ENCODE measurements at places on chromosomes 4 and X.

GRCh38 chr4:170990989-170991589 lies 822.1 kb upstream of the GALNTL6 start:
- DNase-seq = peak; percentile 62

GRCh38 chr4:42080306-42080705 lies 72.1 kb downstream of the BEND4 start:
- DNase-seq = no peak

- DNase-seq = no peak
These were observed 79.8 kb downstream of the APBB2 start for GRCh38 chr4:41134581-41134980.

GRCh38 chr4:25809996-25810395 lies 52.8 kb downstream of the SEL1L3 start:
- DNase-seq = no peak

GRCh38 chr4:68349649-68350360 lies at the start of gene YTHDC1:
YTHDC1 (minus strand) TSS chr4:68350090; CDS start chr4:68349753, 337 bp downstream.
- DNase-seq = peak; percentile 99

- no peak for DNase-seq
These were observed 1.0 kb downstream of the GAB3 start for GRCh38 chrX:154749856-154750255.

GRCh38 chrX:43238461-43238945 lies 417.6 kb upstream of the MAOA start:
- DNase-seq = peak; percentile 41

GRCh38 chr4:74206088-74206825 lies 48.3 kb downstream of the MTHFD2L start:
- no peak for DNase-seq

DNA sequence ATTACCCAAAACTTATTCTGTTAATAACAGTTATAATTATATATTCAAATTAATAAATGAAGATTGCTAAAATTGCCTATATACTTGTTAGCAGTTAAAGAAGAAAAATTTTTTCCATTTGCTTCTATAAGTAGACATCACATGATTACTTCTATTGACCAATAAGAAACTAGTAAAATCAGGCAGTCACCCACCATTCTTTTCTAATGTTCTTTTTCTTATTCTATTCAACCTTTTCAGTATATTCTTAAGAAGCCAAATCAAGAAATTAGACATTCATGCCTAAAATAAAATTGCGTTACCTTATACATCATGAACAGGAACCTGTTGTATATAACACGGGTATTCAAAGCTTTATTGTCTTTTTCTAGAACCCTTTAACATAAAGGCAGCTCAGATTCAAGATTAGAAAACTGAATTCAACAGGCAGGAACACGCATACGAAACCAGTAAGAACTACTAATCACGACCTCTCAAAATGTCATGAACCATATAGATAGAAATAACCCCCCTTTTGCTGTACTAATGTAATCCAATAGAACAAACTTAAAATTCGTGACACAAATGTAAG lies 568.1 kb upstream of the DIPK2B start:
- no peak for DNase-seq

GRCh38 chrX:50067435-50068284 lies 133.1 kb downstream of the AKAP4 start:
- DNase-seq = peak; percentile 87

DNA sequence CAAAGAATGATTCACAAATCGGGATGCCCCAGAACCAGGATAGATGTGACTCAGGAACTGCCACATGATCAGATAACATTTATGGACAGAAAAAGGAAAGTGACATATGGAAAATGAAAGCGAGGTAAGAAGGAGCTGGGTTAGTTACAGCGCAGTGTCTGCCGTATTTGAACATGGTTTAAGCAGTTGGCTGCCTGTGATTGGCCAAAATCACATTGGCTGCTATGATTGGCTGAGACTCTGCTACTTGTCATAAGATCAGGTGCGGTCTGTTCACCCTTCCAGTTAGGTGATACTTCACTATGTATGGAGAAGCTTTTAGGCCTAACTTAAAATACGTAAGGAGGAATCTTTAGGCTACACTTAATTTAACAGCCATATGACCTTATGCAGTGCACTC lies 322.7 kb upstream of the HAND2 start:
- no peak for DNase-seq

- no peak for DNase-seq
These were observed 352.1 kb downstream of the SPOCK3 start for GRCh38 chr4:166882221-166882620.

DNA sequence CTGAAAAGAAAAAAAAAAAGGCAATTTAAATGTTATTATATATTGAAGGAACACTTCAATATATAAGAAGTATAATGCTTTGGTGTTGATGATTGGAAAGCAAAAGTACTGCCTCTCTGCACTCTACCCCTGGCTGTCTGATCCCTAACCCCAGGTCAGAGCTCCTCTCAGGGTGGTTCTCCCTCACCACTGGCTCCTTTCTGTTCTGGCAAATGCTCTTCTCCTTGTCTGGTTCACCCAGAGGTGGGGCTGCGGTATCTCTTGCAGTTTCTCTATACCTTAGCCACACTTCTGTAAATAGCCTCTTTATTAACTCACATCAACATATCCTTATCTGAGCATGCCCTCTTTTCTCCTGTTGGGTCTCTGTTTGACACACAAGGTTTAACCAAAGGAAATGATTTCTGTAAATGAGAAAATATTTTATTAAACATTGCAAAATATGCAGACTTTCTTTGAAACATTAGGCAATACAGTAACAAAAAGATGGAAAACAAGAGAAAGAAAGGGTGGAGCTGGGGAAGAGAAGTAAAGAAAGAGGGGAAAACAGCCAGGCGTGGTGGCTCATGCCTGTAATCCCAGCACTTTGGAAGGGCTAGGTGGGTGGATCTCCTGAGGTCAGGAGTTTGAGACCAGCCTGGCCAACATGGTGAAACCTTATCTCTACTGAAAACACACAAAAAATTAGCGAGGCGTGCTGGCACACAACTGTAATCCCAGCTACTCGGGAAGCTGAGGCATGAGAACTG lies 45.7 kb downstream of the ING2 start:
- DNase-seq = no peak

- DNase-seq = no peak
These were observed 102.8 kb upstream of the MXRA5 start for GRCh38 chrX:3449287-3449686.

DNA sequence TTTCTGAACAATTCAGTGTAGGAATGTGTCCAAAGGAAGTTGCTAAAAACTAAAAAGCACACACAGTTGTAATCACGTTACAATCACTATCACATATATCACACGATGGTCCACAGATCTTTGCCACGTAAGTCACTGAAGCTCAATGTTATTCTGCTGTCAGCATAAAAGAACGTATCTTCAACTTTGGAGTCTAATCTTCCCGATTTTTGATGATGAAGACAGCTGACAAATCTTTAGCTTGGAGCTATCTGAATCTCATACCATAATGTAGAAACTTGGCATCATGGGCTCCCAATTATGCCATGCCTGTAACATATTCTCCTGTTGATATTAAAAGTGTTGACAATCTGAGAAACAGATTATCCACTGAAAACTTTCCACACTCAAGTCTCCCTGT lies 158.4 kb downstream of the UBE2NL start:
- no peak for DNase-seq

- DNase-seq = peak; percentile 61
These were observed 4.9 kb upstream of the ZNF81 start for GRCh38 chrX:47831788-47832187.

- DNase-seq = no peak
These were observed 1.6 kb downstream of the HTRA3 start for GRCh38 chr4:8270912-8271815.

GRCh38 chr4:107006218-107006617 lies 29.9 kb downstream of the DKK2 start:
- DNase-seq = no peak

DNA sequence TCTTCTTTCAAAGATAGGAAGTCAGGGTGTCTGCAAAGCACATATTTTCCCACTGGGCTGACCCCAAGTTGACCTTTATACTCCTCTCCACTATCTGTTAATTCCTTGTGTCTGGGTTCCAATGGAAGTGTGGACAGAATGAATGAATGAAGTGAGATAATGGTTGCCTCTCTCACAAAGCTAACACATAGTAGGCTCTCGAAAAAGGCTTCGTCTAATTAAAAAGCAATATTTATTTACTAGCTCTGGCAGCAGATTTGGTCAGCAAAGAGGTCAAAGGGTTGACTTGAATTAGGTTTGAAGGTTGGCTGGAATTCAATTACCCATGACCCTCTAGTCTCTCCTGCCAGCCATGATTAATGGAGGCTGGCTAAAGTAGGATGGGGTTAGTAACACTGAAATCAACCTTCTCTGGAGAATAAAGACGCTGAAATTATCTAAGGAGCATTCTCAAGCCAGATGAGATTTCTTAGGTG lies 280.3 kb upstream of the KLF3 start:
- DNase-seq = no peak

GRCh38 chr4:185358959-185359358 lies 36.8 kb downstream of the LRP2BP start:
- DNase-seq = no peak

- DNase-seq = no peak
These were observed 425.8 kb downstream of the PACRGL start for GRCh38 chr4:21126014-21126512.

- DNase-seq = no peak
These were observed 7.7 kb upstream of the PGAM4 start for GRCh38 chrX:77977095-77977494.

GRCh38 chrX:940691-941090 lies 271.8 kb downstream of the CRLF2 start:
- no peak for DNase-seq

- DNase-seq = no peak
These were observed 3.5 kb upstream of the PGRMC2 start for GRCh38 chr4:128291096-128291495.

GRCh38 chrX:148380650-148381561 lies 119.5 kb upstream of the AFF2 start:
- peak; percentile 29 for DNase-seq

GRCh38 chrX:139559383-139560042 lies 29.0 kb downstream of the F9 start:
- peak; percentile 79 for DNase-seq

DNA sequence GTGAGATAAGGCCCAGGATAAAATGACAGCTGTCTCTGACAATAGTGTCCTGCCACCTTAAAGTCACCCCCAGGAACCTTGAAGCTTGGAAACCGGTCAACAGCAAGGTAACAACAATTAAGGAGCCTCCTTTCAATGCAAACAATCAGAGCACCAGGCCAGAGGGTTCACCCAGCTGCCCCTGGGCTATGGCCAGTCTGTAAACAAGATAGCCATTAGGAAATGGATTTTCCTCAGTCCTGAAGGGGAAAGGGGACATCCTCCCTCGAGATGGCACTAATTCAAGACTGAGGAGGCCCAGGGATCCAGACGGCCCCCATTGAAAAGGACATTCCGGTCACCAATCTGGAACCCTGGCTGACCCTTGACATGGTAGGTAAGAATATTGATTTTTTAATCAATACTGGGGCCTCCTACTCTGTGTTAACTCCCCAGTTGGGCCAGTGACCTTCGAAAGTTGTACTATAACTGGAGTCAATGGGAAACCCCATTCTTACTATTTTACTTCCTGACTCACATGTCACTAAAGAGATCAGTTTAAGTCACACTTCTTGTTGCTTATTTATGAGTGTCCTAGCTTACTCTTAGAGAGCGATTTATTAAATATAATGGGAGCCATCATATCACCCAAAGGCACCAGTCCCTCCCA lies 61.7 kb upstream of the CT45A1 start:
- no peak for DNase-seq

GRCh38 chr4:3016961-3017360 lies 53.6 kb downstream of the GRK4 start:
- no peak for DNase-seq

DNA sequence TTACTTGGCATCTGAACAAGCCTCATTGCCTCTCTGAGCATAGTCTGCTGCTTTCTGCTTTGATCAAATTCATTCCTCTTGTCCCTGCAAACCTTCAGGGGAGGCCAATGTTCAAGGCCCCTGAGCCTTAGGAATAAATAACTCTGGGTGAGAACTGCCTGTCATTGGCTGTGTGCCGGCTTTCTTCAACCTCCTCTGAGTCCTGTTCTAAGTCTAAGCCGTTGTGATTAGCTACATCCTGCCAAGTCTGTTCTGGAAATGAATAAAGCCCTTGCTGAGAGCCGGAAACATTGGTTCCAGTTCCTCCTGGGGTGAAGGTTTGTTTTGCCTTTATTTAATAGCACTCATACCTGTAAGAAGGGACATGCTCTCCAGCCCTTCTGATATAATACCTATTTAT lies 13.8 kb downstream of the RNF4 start:
- DNase-seq = peak; percentile 28

DNA sequence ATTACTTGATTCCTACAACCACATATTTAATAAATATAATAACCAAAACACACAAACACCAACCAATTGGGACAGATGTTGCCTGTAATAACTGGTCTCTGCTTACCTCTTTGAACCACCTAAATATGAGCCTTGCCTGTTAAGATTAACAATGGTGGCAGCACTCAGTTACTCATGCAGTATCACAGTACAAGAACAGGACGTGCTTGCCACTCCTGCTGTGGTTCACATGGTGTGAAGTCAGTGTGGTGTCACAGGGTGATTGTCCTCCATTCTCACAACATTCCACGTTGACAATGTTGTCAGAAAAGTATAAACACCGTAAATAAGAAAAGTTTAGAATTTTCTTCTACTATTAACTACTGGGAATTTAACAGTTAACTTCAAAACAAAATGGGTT lies 365.0 kb downstream of the PPP3CA start:
- DNase-seq = no peak

GRCh38 chr4:7675612-7676320 lies 241.0 kb upstream of the PSAPL1 start:
- DNase-seq = no peak

DNA sequence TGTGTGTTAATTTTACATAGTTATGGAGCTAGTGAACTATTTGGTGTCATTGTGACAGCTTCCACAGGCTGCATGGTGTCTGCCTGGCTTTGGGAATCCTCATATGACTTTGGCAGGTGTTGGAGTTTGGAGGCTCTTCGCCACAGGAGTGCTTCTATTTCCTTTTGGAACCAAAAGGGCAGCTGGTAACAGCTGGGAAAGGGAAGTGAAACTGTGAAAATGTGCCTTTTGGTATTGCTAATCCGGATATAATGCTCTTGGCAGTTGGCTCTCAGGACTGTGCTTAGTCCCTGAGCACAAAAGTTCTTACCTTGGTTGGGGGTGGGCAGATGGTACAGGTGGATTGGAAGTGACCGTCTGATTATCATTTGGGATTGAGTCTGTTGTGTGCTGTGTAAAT lies 18.1 kb downstream of the OFD1 start:
- DNase-seq = no peak
